ENCODE measurements at places on chromosomes 1 and 21.

DNA sequence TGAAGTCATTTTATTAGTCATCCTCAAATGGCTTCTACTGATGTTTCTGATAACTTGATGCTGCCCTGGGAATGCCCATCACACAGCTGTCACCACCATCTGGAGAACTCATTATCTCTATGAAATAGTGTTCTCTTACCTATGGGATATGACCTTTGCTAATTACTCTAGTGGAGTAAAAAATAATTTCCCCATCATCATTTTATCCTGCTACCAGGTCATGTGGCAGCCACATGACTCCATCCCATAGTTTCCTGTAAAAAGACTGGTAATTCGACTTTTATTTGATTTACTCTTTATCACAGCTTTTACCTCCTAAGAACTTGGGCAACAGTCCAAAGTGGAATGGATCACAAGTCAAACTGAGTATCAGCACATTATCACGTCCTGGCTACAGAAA, 76.1 kb upstream of the USP25 start:
- no peak overlapping the region for H3K4me3 ChIP-seq
- H3K36me3 ChIP-seq = no peaks in the 10 kb centered on the region
- no peak for DNase-seq
- no peaks in the 10 kb centered on the region for H3K27me3 ChIP-seq
- no peaks in the 10 kb centered on the region for H3K4me1 ChIP-seq

- no peak for DNase-seq
- peaks cover 57% of the 10 kb centered on the region for H3K36me3 ChIP-seq
- peaks cover 44% of the 10 kb centered on the region for H3K4me1 ChIP-seq
- H3K27me3 ChIP-seq = no peaks in the 10 kb centered on the region
- peak overlapping the region; percentile 53 for H3K27ac ChIP-seq
These were observed 56.6 kb upstream of the CPLANE2 start for GRCh38 chr1:16293538-16293937.

DNA sequence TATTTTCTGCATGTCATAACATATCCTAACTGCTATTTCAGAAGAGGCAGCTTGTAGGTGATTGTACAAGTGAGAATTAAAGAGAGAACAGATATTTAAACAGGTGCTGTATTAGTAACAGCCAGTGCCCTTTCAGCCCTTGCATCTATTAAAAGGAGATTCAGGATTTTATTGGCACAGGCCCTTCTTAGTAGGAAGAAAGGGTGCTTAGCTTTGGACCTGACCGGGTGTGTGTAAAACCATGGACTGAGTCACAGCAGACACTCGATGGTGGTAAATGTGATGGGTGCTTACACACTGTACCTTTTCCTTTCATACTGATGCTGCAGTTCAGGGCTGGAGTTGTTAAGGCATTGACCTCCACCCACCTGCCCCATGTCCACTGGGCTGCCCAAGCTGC, 12.7 kb upstream of the CD101 start:
- DNase-seq = no peak
- no peaks in the 10 kb centered on the region for H3K36me3 ChIP-seq
- H3K4me1 ChIP-seq = no peaks in the 10 kb centered on the region
- no peaks in the 10 kb centered on the region for H3K27me3 ChIP-seq
- no peak overlapping the region for H3K4me3 ChIP-seq

GRCh38 chr1:163668472-163668871, 346.7 kb downstream of the NUF2 start:
- no peak overlapping the region for H3K4me3 ChIP-seq
- no peaks in the 10 kb centered on the region for H3K27me3 ChIP-seq
- no peaks in the 10 kb centered on the region for H3K4me1 ChIP-seq
- H3K36me3 ChIP-seq = no peaks in the 10 kb centered on the region
- no peak overlapping the region for H3K27ac ChIP-seq
- DNase-seq = no peak

DNA sequence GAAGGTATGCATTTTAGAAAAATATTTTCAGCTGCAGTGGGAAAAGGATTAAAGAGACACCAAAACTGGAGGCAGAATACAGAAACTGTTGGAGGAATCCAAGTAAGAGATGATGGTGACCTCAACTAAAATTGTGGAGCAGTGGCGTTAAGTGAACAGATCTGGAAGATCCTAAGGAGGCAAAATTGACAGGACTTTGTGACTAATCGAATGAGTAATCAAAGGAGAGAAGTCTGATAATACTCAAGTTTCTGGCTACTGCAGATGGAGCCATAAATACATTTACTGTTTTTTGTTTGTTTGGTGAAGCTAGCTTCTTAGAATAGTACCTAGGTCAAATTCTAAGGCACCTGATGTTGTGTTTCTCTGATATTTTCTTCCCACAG, 3.1 kb downstream of the CTBS start:
- DNase-seq = no peak
- H3K4me1 ChIP-seq = no peaks in the 10 kb centered on the region
- H3K4me3 ChIP-seq = no peak overlapping the region
- H3K36me3 ChIP-seq = no peaks in the 10 kb centered on the region
- H3K27me3 ChIP-seq = no peaks in the 10 kb centered on the region

- no peak for DNase-seq
- H3K36me3 ChIP-seq = no peaks in the 10 kb centered on the region
- H3K27me3 ChIP-seq = peaks cover 3% of the 10 kb centered on the region
These were observed 7.1 kb upstream of the KCNK1 start for GRCh38 chr1:233606813-233607212.

DNA sequence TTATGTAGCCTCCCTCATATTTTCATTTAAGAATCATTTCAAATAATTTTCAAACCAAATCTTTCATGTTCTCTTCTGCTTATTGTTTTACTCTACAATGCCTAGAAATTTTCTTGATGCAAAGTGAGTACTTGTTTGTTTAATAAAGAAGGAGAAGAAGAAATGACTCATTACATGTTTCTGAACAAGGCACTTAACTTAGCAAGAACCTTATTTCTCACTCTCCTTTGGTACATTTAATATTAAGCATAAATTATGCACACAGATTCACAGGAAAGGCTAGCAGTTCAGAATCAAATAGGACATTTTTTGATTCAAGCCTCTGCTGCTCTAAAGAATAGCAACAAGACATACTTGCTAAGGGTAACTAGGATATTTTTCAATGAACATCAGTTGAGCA, 9.1 kb downstream of the SCYL3 start:
- no peaks in the 10 kb centered on the region for H3K27me3 ChIP-seq
- no peak overlapping the region for H3K4me3 ChIP-seq
- H3K36me3 ChIP-seq = no peaks in the 10 kb centered on the region
- H3K27ac ChIP-seq = no peak overlapping the region
- DNase-seq = no peak

GRCh38 chr1:173545688-173546087, 57.2 kb downstream of the SLC9C2 start:
- no peaks in the 10 kb centered on the region for H3K36me3 ChIP-seq
- no peaks in the 10 kb centered on the region for H3K4me1 ChIP-seq
- H3K27ac ChIP-seq = no peak overlapping the region
- H3K27me3 ChIP-seq = no peaks in the 10 kb centered on the region
- DNase-seq = no peak
- no peak overlapping the region for H3K4me3 ChIP-seq

GRCh38 chr1:75985827-75986226, 53.6 kb upstream of the ASB17 start:
- H3K27me3 ChIP-seq = no peaks in the 10 kb centered on the region
- H3K4me1 ChIP-seq = no peaks in the 10 kb centered on the region
- no peak for DNase-seq

- H3K27me3 ChIP-seq = no peaks in the 10 kb centered on the region
- no peak overlapping the region for H3K27ac ChIP-seq
- no peak overlapping the region for H3K4me3 ChIP-seq
These were observed 423.9 kb downstream of the PTBP2 start for GRCh38 chr1:97145321-97145956.

DNA sequence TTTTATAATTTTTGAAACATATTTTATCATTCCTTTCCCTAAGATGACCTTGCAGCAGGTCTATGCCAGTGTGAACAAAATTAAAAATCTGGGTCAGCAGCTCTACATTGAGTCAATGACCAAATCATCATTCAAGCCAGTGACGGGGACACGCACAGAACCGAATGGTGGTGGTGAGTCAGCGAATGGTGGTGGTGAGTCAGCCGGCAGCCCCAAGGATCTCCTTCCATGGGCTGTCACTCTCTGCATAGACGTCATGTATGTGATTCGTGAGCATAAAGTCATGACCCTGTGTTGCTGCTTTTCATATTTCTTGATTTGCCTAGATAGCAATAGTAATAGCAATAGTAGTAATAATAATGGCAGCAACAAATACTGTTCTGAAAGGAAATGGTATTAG, 26.3 kb downstream of the PER3 start:
- H3K4me3 ChIP-seq = no peak overlapping the region
- H3K36me3 ChIP-seq = peaks cover 32% of the 10 kb centered on the region
- no peaks in the 10 kb centered on the region for H3K27me3 ChIP-seq
- no peak for DNase-seq
- H3K4me1 ChIP-seq = no peaks in the 10 kb centered on the region

DNA sequence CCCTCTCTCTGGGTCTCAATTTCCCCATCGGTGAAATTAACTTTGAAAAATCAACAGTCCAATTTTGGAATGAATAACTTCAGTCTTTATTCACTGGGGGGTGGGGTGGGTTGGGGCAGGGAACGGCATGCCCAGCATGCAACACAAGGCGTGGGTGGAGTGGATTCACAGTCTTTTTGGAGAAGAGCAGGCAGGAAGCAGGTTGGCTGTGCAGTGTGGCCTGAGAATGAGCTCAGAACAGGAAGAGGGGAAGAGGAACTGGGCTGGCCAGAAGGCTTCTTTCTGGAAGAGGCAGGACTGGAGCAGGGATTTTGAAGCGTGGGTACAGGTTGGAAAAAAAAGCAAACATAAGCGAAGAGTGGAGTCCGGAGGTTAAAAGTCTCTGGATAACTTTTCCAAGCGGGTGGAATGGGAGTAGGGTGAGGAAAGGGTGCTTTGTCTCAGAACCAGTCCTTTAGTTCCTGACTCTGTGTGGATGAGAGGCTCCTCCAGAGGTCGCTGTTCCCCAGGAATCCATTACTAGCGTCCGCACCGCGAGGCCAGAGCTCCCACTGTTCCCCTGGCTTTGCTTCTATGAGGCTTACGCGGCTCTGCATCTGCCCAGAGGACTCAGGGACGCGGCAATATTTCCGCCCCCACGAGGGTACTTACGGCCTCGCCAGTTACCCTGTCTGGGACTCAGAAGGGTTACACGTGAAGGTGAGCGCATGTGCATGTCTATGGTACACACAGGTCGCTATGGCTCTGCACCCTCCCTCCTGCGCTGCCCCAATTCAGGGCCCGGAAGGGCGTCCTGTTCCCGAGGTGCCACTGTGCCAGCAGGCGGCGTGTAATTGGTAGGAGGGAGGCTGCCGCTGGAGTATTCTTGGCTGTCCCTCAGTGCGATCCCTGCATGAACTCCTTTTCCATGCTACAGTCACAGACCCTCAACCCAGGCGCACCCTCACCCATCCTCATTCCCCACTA, 5.5 kb upstream of the FOXD2 start:
- DNase-seq = peak; percentile 94
- peak overlapping the region; percentile 17 for H3K4me3 ChIP-seq
- H3K27ac ChIP-seq = no peak overlapping the region

GRCh38 chr1:228992044-228992443, 256.8 kb downstream of the RHOU start:
- no peaks in the 10 kb centered on the region for H3K36me3 ChIP-seq
- H3K4me1 ChIP-seq = no peaks in the 10 kb centered on the region
- no peak for DNase-seq
- H3K27ac ChIP-seq = no peak overlapping the region
- H3K4me3 ChIP-seq = no peak overlapping the region

GRCh38 chr1:182249201-182249676, 142.4 kb downstream of the GLUL start:
- no peaks in the 10 kb centered on the region for H3K36me3 ChIP-seq
- no peaks in the 10 kb centered on the region for H3K27me3 ChIP-seq
- no peak overlapping the region for H3K4me3 ChIP-seq
- no peak overlapping the region for H3K27ac ChIP-seq
- H3K4me1 ChIP-seq = peaks cover 5% of the 10 kb centered on the region
- no peak for DNase-seq

DNA sequence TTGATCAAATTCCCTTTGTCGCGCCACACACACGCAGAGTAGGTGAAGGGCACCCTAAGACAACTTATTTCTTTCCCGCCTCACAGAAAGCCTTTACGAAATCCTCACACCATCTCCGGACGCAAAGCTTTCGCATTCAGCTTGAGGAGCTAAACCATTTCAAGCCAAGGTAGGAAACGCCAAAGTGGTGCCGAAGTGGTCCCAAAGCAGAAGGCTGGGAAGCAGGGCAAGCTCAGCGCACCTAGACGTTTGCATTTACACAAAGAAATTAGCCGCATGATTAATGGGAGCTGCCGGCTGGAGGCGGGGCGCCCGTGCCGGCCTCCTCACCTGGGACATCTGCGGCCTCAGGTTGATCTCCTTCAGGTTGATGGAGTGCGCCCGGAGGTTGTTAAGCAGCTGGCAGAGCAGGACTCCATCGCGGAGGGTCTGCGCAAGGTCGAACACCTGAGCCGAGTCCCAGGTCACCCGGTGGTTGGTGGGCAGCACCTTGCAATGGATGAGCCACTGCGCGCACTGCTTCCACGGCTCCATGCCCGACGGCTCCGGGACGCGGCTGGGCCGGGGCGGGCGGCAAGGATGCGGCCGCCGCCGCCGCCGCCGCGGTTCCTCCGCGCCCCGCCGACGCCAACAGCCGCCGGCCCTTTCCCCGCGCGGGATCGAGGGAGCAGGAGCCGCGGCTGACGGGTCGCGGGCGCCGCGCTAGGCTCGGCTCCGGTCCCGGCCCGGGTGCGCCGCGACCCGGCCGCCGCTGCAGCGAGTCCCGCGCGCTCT, 457 bp downstream of the VAV3 start:
- peak overlapping the region; percentile 30 for H3K4me3 ChIP-seq
- no peaks in the 10 kb centered on the region for H3K4me1 ChIP-seq
- no peaks in the 10 kb centered on the region for H3K27me3 ChIP-seq
- no peak for DNase-seq

- H3K36me3 ChIP-seq = no peaks in the 10 kb centered on the region
- peaks cover 24% of the 10 kb centered on the region for H3K27me3 ChIP-seq
- H3K4me3 ChIP-seq = no peak overlapping the region
- DNase-seq = no peak
These were observed 183.0 kb downstream of the ZBTB18 start for GRCh38 chr1:244234009-244234643.

GRCh38 chr1:182181167-182181572, 119.7 kb upstream of the ZNF648 start:
- no peak overlapping the region for H3K27ac ChIP-seq
- no peak overlapping the region for H3K4me3 ChIP-seq
- H3K27me3 ChIP-seq = no peaks in the 10 kb centered on the region
- H3K36me3 ChIP-seq = no peaks in the 10 kb centered on the region
- no peaks in the 10 kb centered on the region for H3K4me1 ChIP-seq
- no peak for DNase-seq

- no peak overlapping the region for H3K4me3 ChIP-seq
- no peaks in the 10 kb centered on the region for H3K27me3 ChIP-seq
- H3K36me3 ChIP-seq = no peaks in the 10 kb centered on the region
- H3K4me1 ChIP-seq = peaks cover 87% of the 10 kb centered on the region
- peak; percentile 74 for DNase-seq
These were observed 87.2 kb downstream of the MRPL37 start for GRCh38 chr1:54287176-54287650.

All from tibial nerve (tissue), 4 donors.